Stimulated activated CD8-positive, alpha-beta memory T cell treated with anti-CD3 and anti-CD28 coated beads, Interleukin-15, amount 100 ng/mL, for 24 hours (primary cell): ENCODE measurements at places on chromosomes 2 and 18.

- no peak for DNase-seq
Measured at GRCh38 chr2:69576880-69577279, 66.7 kb downstream of the AAK1 start.

DNA sequence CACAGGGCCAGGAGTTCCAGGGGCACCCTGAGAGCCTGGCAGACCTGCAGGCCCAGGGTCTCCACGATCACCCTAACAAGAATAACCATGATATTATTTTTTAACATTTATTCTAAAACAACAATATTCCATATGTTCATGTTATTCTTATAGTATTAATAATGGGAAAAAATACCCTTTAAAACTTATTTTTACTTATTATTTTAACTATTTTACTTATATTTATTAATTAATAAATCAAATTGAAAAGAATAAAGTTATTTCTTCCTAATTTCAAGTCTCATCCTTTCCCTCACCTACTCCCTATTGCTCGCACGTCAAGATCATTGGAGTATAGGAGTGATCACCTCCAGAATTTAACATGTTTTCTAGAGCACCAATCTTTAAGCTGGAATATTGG lies 71.7 kb downstream of the COL3A1 start:
- no peak for DNase-seq

DNA sequence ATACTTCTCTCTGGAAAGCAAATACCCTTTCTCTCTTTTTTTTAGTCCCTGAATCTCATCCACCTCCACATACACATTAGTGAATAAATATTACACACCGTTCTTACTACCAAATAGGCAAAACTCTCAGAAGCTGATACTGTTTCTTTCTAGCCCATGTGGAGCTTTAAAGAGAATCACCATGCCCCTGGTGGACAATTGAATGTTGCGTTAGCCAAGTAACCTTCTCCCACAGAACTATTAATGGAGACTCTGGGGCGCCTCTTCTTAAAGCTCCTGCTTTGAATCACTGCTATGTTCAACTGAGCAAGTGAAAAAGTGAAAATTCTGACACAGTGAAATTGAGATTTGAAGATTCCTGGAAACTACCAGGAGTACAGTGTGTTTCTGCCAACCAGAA lies 522.8 kb upstream of the CDH7 start:
- no peak for DNase-seq

DNA sequence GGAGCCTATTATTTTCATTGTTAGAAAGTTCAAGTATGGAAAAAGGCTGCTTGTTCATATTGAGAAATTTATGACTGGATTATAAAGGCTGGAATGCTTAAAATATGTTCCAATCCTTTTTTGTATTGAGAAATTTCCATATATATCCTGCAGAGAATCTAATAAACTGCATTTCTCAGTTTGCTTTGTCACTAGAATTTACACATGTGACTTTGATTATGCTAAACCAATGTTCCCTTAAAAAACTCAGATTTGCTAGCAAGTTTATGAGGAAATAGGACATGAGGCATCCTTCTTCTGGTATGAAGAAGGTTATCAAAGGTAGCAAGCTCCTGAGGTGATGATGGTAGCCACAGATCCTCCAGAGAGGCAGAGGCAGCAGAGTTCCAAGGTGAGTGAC lies 29.2 kb upstream of the DSEL start:
- no peak for DNase-seq

DNA sequence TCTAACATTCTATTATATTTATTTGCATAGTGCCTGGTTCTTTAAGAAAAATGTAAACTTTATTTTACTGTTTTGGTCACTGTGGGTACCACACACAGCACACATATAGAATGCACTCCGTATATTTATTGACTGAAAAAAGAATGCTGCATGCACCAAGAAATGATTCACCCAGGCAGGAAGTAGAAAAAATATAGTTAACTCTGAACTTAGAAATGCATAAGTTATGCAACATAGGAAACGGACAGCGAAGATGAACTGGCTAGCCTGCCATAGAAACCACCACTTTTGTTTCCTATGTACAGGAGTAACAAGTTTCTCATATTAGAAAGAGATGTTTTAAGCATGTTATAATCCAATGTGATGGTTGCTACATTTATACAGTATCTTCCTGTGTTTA lies 635.8 kb downstream of the DSC3 start:
- DNase-seq = no peak

DNA sequence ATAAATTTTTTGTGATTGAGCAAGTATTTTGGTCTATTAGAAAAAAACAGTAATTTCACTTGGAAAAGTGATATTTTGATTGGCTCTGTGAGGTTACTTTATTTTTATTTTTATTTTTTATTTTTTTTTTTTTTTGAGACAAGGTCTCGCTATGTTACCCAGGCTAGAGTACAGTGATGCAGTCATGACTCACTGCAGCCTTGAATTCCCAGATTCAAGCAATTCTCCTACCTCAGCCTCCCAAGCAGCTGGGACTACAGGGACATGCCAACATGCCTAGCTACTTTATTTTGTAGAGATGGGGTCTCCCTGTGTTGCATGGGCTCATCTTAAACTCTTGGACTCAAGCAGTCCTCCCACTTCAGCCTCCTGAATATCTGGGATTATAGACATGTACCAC lies 60.9 kb upstream of the MGAT5 start:
- DNase-seq = no peak

GRCh38 chr2:43246641-43247040 lies 20.2 kb upstream of the ZFP36L2 start:
- no peak for DNase-seq

DNA sequence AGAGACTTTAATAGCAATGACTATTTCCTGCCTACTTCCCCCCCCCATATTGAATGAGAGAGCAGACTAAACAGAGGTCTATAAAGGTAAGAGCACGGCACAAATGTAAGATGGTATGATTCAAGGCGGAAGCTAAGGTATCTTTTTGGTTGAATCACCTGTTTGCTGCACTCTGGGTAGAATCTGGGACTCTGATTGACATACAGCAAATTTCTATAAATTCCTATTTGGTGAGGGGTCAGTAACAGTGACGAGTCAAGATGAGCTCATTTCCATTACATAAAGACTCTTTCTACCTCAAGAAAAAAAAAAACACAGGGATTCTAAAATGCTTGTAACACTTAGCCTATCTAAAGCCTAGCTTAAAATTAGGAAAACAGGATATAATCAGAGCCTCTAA lies 297.3 kb downstream of the TNS1 start:
- no peak for DNase-seq

- no peak for DNase-seq
Measured at GRCh38 chr18:58201268-58201667, 157.2 kb downstream of the NEDD4L start.

- peak; percentile 40 for DNase-seq
Measured at GRCh38 chr18:77132369-77133050, at the start of gene MBP. Gene MBP (minus strand): TSS chr18:77132783. CDS start chr18:77105261, 27,522 bp downstream.

GRCh38 chr2:25294573-25295462 lies 46.9 kb downstream of the DNMT3A start:
- DNase-seq = no peak

DNA sequence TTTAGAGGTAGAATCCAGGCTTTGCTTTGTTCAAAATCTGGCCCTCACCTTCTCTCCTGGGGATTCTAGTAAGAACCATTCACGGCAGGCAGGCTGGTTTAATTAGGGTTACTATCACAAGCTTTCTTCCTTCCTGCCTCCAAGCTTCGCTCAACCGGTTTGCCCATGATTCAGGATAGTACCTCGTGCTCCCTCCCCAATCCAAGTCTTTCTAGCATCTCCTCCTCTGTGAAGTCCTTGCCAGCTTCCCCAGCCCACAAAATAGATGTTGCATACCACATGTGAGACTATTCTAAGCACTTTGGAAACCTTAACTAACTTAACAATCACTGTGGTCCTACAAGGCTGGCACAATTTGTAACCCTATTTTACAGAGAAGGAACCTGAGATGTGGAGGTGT lies 135.1 kb downstream of the SOCS6 start:
- no peak for DNase-seq

DNA sequence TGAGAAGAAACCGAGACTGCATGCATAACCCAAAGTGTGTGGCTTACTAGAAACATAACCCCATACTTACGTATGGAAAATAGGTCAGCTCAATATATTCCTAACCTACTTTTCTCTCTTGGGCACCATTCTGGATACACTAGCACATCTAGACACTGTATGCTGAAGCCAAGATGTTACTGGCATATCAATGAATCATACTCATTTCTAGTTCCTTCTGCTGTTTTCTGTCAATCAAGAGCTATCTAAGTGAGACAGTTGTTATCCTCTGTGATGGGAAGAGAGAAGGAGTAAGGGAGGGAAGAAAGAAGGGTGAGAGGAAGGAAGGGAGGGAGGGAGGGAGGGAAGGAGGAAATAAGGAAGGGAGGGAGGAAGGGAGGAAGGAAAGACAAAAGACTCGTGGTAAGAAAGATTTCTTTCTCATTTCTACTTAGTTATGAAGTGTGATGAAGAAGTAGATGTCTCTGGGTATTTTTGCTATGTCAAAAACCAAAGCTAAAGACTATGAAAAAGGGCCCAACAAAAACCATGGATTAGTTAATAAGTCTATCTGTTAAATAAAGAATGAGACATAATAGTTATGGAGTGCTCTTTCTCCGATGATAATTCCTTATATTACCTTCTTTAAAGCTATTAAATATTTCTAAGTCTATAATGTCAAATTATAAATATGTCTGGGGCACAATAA lies 248.4 kb downstream of the ZNF521 start:
- no peak for DNase-seq

- DNase-seq = no peak
Measured at GRCh38 chr2:119463136-119463535, 31.5 kb downstream of the TMEM37 start.

DNA sequence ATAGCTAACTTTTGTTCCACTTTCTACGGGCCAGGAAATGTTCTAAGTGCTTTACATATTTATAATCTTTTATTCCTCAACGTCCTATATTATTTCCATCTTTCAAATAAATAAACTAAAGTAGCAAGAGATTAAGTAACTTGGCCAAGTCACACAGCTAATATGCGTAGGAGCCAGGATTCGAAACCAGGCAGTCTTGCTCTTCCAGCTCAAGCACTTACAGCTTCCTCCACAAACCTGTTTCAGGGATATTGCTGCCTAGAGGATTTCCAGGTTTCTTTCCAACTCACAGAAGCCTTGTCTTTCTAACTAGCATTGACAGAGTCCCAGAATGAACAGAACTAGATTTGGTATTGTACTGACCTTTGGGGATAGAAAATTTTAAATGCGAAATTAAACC lies 102.5 kb downstream of the FIGN start:
- DNase-seq = no peak

- no peak for DNase-seq
Measured at GRCh38 chr18:35641467-35641866, 59.9 kb downstream of the GALNT1 start.

- DNase-seq = no peak
Measured at GRCh38 chr2:25698752-25699151, 25.4 kb upstream of the DTNB start.

DNA sequence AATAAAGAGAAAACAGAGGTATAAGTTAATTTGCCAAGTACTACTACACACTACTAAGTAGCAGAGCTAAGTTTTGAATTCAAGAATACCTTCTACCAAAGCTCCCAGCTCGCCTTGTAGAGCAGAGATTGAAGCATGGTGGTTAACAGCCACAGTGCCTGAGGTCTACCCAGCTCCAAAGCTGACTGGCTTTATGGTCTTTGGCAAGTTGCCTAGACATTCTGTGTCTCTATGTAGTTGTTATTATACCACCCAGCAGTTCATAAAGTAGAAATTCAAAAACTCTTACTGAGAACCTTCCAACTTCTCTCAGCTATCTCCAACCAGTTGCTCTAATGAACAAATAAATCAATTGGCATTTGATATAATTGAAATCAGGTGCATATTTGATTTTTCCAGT lies 87.8 kb downstream of the PDE11A start:
- no peak for DNase-seq

DNA sequence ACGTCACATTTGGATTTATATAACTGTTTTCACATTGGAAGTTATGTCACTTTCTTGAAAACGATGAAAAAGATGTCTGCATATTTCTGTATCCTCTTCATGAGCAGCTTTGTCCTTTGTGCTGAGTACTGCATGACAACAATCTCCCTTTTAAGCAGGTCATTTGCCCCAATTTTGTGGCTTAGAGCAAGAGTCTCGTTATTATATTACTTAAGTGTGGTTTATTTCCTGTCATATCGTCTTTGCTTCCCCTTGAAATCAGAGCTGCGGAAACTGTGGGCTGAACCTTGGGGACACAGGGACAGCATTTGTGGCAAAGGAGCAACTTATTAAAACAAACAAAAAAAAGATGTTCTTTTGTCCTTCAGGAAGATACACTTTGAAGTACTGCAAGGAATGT lies 254.0 kb upstream of the DSEL start:
- no peak for DNase-seq

- no peak for DNase-seq
Measured at GRCh38 chr2:45963816-45964215, 312.3 kb downstream of the PRKCE start.

- no peak for DNase-seq
Measured at GRCh38 chr2:153971250-153971649, 99.5 kb downstream of the GALNT13 start.

DNA sequence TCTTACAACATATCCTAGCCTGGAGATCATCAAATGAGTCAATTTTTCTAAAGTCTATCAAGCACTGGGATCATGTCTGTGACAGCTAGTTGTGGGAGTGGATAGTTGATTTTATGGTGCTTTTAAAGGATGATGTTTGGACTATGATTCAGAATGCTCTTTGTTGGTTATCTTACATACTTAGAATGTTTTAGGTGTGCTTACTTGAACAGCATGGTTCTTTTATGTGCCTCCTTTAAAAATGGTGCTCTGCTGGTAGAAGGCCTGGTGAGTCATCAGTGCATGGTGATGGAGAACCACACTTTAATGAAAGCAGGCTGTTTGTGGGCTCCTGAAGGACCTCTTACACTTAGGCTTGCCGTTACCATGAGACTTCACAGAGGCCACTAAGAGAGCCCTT lies 682.7 kb upstream of the FANCL start:
- no peak for DNase-seq

DNA sequence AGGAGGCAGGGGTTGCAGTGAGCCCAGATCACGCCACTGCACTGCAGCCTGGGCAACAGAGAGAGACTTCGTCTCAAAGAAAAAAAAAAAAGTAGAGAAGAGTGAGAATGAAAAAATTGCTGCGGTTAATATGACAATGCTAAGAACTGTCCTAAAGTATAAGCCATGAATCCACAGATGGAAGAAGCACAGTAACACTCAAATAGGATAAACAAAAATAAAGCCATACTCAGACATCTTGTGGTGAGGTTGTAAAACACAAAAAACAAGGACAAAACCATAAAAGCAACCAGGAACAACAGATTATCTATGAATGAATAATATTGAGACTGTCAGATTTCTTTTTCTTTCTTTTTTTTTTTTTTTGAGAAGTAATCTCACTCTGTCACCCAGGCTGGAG lies 23.0 kb downstream of the POLR2D start:
- no peak for DNase-seq

DNA sequence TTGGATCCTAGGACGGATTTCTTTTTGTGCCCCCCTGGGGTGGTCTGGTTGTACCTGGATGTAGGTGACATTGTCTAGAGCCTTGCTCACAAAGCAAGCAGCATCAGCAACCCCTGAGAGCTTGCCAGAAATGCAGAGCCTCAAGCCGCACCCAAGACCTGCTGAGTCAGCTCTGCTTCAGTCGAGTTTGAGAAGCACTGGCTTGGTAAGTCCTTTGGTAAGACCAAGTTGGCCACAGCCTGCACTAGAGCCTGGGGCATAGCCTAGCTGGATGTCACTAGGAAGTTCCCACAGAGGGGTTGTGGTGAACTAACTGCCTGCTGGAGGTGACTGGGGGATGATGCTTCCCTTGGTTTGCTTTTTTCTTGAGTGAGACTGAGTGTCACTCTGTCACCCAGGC lies 6.2 kb downstream of the ABCG5 start:
- no peak for DNase-seq

GRCh38 chr18:31396796-31397612 lies 20.4 kb downstream of the DSG4 start:
- DNase-seq = no peak
